ENCODE measurements at places on chromosomes 11 and 22.

- DNase-seq, result peak; percentile 94
These were observed 12.9 kb downstream of the OR51B6 start for GRCh38 chr11:5364214-5364613.

DNA sequence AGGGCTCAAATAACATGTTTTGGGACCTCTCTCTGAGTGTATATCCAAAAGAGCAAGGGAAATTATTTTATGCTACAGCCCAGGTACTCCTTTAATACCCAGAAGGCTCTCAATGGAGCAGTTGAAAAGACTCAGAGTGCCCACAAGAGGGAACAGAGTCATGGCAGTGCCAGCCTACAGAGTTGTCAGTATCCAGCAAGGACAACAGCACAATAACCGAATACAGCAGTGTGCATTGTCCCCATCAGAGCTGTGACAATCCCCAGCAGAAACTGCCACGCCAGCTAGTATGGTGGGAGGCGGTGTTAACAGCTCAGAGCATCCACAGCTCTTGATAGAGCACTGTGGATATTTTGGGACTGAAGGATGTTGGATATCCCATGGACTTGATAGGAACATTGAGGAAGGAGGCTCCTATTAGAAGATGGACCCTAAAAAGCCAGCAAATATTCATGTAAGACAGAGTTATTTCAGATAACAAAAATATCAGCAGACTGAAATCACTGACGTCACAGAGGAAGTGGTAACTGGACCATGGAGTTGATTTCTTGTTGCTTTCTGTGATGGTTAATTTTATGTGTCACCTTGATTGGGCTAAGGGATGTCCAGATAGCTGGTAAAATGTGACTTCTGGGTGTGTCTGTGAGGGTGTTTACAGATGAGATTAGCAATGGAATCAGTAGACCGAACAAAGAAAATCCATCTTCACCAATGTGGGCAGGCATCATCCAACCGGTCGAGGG, 17.7 kb upstream of the PAFAH1B2 start:
- DNase-seq, result no peak

DNA sequence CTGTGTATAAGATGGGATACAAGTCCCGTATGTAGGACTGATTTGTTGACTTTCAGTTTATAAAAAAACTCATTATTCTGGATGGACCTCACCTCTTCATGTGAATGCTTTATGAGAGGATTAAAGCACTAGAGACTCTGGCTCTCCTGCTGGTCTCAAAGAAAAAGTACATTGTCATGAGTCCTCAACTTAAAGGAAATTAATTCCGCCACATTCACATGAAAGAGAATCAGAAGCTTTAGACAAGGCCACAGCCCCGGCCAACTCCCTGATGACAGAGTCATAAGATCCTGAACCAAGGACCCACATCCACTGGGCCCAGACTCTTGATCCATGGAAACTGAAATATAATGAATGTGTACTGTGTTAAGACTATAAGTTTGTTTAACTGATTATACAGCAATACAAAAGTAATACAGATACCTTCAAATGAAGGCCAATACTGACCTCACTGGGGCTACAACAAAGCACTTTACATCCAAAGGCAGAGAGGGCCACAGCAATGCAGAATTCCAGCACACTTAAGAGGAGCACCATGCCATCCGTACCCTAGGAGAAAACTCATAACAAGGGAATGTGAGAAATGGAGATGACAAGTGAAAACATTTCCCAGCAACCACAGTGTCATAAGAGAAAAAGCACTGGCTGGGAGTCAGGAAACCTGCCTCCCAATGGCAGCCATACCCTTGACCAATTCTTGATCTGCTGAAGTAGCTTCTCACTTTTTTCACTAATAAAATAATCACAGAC, 25.4 kb upstream of the MS4A6A start:
- DNase-seq, result no peak

DNA sequence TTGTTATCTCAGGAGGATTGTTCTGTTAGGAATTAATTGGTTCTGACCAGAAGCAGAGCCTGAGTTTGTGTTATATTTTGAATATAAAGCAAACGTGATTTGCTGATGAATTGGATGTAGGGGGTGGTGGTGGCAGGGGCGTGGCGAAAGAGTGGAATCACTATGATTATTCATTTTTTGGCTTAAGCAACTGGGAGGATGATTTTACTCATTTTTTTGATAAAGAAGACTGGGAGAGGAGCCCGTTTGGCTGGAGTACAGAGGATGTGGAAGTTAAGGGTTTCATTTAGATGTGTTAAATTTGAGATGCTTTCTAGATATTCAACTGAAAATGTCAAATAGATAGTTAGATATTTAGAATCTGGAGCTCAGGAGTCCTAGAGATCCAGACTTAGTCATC, 83.4 kb upstream of the MYO18B start:
- DNase-seq, result no peak

DNA sequence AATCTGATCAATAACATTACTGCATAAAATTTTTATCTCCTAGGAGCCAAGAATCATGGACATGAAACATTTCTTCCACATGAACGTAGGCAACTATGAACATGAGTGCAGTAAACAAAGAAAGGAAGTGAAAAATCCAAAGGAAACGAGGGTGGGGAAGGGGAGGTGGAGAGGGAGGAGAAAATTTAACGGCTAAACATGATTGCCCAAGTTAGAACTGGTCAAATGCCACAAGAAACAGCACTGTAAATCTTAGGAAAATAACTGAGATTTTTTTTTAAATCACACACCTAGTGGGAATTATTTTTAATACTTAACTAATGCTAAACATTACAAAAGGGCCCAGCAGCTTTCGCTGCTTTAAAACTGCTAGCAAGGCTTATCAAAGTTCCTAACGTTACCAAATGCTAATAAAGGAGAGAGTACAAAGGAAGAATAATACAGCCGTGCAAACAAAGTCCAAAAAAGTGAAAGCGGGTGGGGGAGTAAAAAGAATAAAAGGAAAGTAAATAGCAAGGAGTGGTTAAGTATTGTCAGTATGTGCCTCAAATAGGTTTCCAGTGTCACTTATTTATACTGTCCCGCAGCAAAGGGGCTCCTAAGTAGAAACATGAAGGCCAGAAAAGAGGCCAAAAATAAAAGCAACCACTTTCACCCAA, 13.7 kb downstream of the NARS2 start:
- DNase-seq, result peak; percentile 16

GRCh38 chr11:79018371-79018849, 422.4 kb downstream of the TENM4 start:
- DNase-seq, result peak; percentile 72

GRCh38 chr11:47611348-47611794, 17.2 kb upstream of the C1QTNF4 start:
- DNase-seq, result peak; percentile 53

GRCh38 chr11:78587446-78587845, 12.8 kb upstream of the NARS2 start:
- DNase-seq, result no peak

GRCh38 chr11:77082838-77083565, 16.2 kb downstream of the CAPN5 start:
- DNase-seq, result peak; percentile 62

DNA sequence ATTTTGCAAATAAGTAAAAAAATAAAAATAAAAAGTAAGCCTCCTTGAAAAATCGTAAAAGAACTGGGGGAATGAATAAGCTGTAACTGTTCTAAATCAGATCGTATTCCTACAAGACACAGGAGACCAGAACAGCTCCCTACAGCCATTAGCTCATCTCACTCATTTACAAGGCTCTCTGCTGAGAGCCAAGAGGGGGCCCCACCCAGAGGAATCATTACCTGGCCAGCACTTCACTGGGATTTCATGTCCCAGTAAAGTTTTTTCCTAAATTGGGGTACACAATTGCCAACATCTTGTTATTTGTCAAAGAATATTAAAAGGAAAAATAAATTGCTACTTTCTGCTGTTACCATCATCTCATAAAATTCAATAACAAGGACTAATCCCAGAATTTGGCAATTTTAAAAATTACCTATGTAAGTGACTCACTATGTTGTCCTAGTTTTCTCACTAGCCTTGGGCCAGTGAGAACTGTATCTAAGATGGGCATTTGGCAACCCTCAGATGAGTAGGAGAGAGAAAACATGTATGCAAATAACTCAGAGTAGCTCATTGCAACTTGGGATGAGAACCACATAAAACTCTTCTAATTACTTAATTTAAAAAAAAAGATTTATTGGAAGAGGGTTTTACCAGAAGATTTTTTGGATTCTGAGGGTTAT, 18.4 kb upstream of the SMTN start:
- no peak for DNase-seq

DNA sequence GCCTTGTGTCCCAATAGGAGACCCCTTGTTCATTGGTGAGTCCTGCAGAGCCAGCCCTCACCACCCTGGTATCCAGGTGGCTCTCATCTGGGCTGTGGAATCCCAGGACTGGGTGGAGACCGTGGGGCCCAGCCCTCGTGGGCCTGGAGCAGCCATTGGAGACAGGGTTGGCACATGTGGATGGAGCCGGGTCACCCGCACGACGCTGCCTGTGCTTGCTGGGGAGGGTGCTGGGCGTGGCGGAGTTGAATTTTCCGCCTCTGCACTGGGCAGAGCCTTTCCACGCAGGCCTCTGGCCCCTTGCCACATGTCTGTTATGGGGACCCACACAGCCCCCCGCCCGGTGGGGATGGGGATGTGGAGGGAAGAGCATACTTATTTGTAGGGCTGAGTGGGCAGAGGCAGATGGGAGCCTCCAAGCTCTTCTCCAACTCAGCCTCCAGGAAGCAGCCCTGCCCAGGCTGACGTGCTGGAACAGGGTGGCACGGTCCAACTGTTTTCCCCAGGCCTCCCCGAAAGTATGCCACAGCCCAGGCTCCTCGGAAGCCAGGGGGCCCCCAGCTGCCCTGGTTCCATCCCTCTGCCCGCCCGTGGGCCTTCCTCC, 12.6 kb downstream of the GRAMD4 start:
- DNase-seq, result no peak
